ENCODE measurements at places on chromosomes 13 and 19. TPM values are rescaled to one million over a fixed set of nuclear protein-coding genes. Genes with fewer than 3 reads are reported as not detected.
A peak's percentile ranks its signal among the peaks of the same experiment; 100 is the strongest.

DNA sequence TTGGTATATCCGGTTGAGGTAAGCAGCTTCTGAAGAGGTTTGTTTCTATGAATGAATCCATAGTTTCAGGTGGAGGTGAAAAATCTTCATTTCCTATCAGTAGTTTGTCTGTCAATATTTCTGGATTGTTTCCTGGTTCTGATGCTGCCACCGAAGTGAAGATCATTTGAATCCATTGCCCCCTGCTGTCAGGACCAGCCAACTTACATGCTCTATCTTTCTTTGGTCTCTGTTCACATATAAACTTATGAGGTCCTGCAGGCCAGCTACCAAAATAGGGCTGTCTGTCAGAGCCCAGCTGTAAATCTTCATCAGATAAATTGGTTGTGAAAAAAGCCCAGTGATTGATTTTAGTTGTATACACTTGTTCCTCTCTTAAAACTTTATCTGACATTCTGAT, 15.2 kb upstream of the N4BP2L1 start:
- no peak for DNase-seq
- no peak overlapping the region for H3K27ac ChIP-seq
- H3K36me3 ChIP-seq: peaks cover 13% of the 10 kb centered on the region
- no peak overlapping the region for H3K4me3 ChIP-seq

C5AR1 gene
- total RNA-seq: 2.9 TPM

CDX2 gene
- 31.0 TPM for total RNA-seq

PLIN5 gene
- total RNA-seq: 5.7 TPM

- peak overlapping the region; percentile 56 for H3K4me3 ChIP-seq
- peak overlapping the region; percentile 69 for H3K27ac ChIP-seq
- H3K36me3 ChIP-seq: no peaks in the 10 kb centered on the region
Observed at GRCh38 chr19:3163230-3163886, 15.2 kb upstream of the S1PR4 start.

TNNI3 gene
- 6.0 TPM for total RNA-seq

DNA sequence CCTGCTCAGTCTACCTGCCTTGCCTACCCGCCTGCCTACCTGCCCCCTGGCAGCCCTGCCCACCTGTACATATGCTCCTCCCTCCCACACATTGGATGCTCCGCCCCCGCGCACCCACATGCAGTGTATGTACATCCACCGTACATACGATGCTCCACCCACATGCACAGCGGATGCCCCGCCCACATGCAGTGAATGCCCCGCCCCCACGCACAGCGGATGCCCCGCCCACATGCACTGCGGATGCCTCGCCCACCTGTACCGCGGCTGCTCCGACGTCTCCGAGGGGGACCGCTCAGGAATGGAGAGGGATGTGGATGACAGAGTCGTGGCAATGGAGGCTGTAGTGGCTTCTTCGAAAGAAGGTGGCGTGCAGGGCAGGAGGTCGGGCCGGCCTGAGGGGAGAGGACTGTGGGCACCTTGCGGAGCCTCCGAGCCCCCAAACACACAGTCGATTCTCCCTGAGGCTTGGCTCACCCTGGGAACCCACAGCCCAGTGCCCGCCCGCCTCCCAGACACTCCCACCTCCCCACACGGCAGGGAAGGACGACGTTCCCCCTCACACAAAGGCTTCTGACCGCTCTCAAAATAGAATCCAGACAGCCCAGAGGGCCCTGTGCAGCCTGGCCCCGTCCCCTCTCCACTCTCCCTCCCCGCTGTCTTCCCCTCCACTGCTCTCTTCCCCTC, 16.5 kb upstream of the CACTIN start:
- no peak for DNase-seq
- H3K27me3 ChIP-seq: no peaks in the 10 kb centered on the region
- H3K27ac ChIP-seq: no peak overlapping the region
- H3K36me3 ChIP-seq: peaks cover 10% of the 10 kb centered on the region
- H3K4me1 ChIP-seq: no peaks in the 10 kb centered on the region
- no peak overlapping the region for H3K4me3 ChIP-seq

DNA sequence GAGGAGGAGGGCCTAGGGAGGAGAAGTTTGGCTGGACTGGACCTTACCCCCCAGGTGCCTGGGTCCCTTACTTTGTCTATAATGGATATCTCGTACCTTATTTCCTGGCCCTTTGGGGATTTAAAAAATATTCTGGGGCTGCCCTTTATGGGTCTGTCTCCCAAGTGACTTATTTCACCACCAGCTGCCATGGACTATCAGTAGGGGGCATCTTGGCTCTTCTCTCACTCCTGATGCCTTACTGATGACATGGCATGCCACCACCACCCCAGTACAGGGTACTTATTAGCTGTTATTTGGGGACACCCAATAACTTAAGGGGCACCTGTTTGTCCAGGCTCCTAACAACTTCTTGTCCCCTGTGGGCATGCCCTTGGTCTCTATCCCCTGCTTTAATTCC, 38.0 kb downstream of the NFIX start:
- no peak for DNase-seq
- peaks cover 97% of the 10 kb centered on the region for H3K27me3 ChIP-seq
- H3K36me3 ChIP-seq: no peaks in the 10 kb centered on the region
- H3K27ac ChIP-seq: no peak overlapping the region
- H3K4me1 ChIP-seq: peaks cover 7% of the 10 kb centered on the region

DNA sequence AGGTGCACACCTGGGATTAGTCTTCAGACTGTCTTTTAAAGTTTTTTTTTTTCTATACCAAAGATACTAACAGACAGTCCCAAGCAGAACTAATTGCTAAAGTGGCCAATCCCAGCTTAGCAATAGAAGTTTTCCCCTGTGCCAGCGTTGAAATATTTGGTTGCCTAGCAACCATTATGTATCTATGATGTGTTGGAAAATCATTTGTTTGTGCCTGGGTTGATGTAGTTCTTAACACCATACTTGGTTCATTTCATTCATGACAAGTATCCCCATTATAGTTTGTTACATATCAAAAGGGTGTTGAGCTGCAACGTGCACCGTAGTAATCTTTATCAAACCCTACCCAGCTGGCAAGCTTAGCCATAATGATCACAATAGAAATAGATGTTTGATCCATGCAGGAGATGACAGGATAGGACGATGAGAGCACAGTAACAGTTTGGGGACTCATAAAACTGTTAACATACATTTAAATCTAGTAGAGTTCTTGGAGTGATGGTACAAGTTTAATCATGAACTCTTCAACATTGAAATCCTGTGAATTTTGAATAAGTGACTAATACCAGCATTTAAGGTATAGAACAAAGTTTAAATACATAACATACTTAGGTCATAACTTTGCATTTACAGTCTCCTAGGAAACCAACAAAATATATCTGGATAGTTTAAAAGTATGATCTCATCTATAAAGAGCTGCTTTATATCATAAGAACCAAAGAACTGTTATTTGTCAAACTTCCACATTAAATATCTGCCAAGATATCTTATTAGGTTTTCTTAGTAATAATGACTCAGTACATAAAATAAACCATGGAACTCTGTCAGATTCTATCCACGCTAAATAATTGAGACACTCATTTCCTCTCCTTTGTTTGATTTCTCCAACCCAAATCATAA, 73.4 kb downstream of the MBNL2 start:
- DNase-seq: no peak
- H3K27ac ChIP-seq: no peak overlapping the region
- peaks cover 11% of the 10 kb centered on the region for H3K36me3 ChIP-seq
- peaks cover 14% of the 10 kb centered on the region for H3K4me1 ChIP-seq
- no peaks in the 10 kb centered on the region for H3K27me3 ChIP-seq
- no peak overlapping the region for H3K4me3 ChIP-seq

- peaks cover 4% of the 10 kb centered on the region for H3K36me3 ChIP-seq
- no peak overlapping the region for H3K27ac ChIP-seq
- H3K4me3 ChIP-seq: no peak overlapping the region
- H3K27me3 ChIP-seq: no peaks in the 10 kb centered on the region
- no peak for DNase-seq
Observed at GRCh38 chr19:2127758-2128157, 23.6 kb downstream of the AP3D1 start.

- H3K4me3 ChIP-seq: no peak overlapping the region
- no peak overlapping the region for H3K27ac ChIP-seq
- H3K36me3 ChIP-seq: no peaks in the 10 kb centered on the region
- no peak for DNase-seq
- no peaks in the 10 kb centered on the region for H3K4me1 ChIP-seq
- no peaks in the 10 kb centered on the region for H3K27me3 ChIP-seq
Observed at GRCh38 chr19:6971366-6971765, 49.9 kb downstream of the MBD3L2B start.

GRCh38 chr13:52165411-52165810, 6.0 kb upstream of the NEK3 start:
- H3K4me1 ChIP-seq: peaks cover 42% of the 10 kb centered on the region
- H3K27ac ChIP-seq: no peak overlapping the region
- no peak for DNase-seq
- no peak overlapping the region for H3K4me3 ChIP-seq

ZNF229 gene
- 18.3 TPM for total RNA-seq

SRRM5 gene
- 0.79 TPM for total RNA-seq

GRCh38 chr13:24192057-24192810, 31.7 kb downstream of the SPATA13 start:
- H3K4me3 ChIP-seq: no peak overlapping the region
- H3K36me3 ChIP-seq: peaks cover 11% of the 10 kb centered on the region
- peaks cover 36% of the 10 kb centered on the region for H3K4me1 ChIP-seq
- peak overlapping the region; percentile 69 for H3K27ac ChIP-seq

All from progenitor cell of endocrine pancreas (in vitro differentiated cells).